Right atrium auricular region (tissue), 2 donors: ENCODE measurements at places on chromosomes 6 and 20. TPM values are rescaled to one million over a fixed set of nuclear protein-coding genes. Genes with fewer than 3 reads are reported as not detected.

VWA7 gene
- total RNA-seq: 4.1 TPM

RNF144B gene
- total RNA-seq: 8.1 TPM

VSTM2L gene
- 97.4 TPM for total RNA-seq

PGC gene
- total RNA-seq: not detected
